Activated CD8-positive, alpha-beta T cell treated with anti-CD3 and anti-CD28 coated beads, Interleukin-2, amount 10 ng/mL, durations not matched to agents 7 days and 5 days (primary cell): ENCODE measurements at places on chromosomes 2 and 18. TPM values are rescaled to one million over a fixed set of nuclear protein-coding genes. Genes with fewer than 3 reads are reported as not detected.

Gene TMEM17
- not detected for total RNA-seq

DNA sequence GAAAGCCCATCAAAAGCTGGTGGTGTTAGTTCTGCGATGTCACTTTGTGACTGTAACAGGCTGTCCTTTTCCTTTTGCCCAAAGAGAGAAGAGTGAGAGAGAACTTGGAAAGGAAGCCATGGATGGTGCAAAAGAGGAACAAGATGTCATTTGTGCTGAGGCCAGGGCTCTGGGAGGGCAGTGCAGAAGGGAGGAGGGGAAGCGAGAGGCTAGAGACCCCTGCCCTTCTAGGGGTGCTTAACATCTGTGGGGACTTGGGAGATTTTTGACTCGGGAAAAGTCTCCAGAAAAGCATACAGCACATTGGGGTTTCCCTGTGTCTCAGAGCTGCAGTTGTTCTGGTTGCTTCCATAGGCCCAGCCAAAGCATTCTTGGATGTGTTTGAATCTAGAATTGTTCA is 49.6 kb downstream of the ZBTB7C start:
- H3K4me1 ChIP-seq, result no peaks in the 10 kb centered on the region
- H3K36me3 ChIP-seq, result no peaks in the 10 kb centered on the region
- no peaks in the 10 kb centered on the region for H3K27me3 ChIP-seq
- no peak overlapping the region for H3K27ac ChIP-seq

- H3K27ac ChIP-seq, result no peak overlapping the region
- no peak overlapping the region for H3K4me3 ChIP-seq
- no peak for DNase-seq
- no peaks in the 10 kb centered on the region for H3K27me3 ChIP-seq
- H3K4me1 ChIP-seq, result peaks cover 7% of the 10 kb centered on the region
- peaks cover 55% of the 10 kb centered on the region for H3K36me3 ChIP-seq
Measured at GRCh38 chr2:223890721-223891120, 53.3 kb upstream of the AP1S3 start.

DNA sequence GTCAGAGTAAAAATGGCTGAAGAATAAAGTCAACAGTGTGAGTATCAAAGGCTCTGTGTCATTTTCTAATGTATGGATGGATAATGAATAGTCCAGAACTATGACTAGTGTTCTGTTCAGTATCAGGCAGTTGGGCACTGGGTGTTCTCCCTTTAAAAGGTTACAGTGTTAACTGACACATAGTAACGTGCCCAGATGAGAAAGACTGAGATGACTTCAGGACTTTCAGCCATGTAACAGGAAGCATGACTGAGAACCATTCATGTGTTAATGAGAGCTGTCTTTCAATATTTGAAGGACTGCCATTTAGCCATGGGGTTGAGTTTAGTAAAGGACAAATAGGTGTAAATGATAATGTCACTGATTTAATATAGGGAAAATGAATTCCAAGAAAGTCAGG is 187.1 kb downstream of the GULP1 start:
- no peaks in the 10 kb centered on the region for H3K27me3 ChIP-seq
- H3K36me3 ChIP-seq, result no peaks in the 10 kb centered on the region
- DNase-seq, result no peak

GRCh38 chr2:20657522-20658235 is 6.8 kb upstream of the HS1BP3 start:
- H3K36me3 ChIP-seq, result no peaks in the 10 kb centered on the region
- no peaks in the 10 kb centered on the region for H3K4me1 ChIP-seq
- no peak overlapping the region for H3K4me3 ChIP-seq
- H3K27ac ChIP-seq, result no peak overlapping the region
- peaks cover 35% of the 10 kb centered on the region for H3K27me3 ChIP-seq
